ENCODE measurements at places on chromosomes 4 and X.

DNA sequence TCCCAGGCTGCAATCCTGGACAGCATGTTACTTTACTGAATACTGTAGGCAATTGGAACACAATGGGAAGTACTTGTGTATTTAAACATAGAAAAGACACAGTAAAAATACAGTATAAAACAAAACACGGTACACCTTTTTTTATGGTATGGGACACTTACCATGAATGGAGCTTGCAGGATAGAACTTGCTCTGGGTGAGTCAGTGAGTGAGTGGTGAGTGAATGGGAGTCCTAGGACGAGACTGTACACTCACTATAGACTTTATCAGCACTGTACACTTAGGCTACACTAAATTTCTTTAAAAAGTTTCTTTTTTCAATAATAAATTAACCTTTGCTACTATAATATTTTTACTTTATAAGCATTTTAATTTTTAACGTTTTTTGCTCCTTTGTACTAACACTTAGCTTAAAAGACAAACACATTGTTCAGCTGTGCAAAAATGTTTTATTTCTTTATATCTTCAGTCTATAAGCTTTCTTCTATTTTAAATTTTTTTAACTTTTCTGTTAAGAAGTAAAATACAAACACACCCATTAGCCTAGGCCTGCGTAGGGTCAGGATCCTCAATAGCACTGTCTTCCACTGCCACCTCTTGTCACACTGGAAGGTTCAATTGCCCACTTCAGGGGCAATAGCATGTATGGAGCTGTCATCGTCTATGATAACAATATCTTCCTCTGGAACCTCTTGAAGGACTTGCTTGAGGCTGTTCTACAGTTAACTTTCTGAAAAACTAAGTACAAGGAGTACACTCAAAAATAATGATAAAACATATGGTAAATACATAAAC, 293.5 kb upstream of the FSTL5 start:
- no peak for DNase-seq

DNA sequence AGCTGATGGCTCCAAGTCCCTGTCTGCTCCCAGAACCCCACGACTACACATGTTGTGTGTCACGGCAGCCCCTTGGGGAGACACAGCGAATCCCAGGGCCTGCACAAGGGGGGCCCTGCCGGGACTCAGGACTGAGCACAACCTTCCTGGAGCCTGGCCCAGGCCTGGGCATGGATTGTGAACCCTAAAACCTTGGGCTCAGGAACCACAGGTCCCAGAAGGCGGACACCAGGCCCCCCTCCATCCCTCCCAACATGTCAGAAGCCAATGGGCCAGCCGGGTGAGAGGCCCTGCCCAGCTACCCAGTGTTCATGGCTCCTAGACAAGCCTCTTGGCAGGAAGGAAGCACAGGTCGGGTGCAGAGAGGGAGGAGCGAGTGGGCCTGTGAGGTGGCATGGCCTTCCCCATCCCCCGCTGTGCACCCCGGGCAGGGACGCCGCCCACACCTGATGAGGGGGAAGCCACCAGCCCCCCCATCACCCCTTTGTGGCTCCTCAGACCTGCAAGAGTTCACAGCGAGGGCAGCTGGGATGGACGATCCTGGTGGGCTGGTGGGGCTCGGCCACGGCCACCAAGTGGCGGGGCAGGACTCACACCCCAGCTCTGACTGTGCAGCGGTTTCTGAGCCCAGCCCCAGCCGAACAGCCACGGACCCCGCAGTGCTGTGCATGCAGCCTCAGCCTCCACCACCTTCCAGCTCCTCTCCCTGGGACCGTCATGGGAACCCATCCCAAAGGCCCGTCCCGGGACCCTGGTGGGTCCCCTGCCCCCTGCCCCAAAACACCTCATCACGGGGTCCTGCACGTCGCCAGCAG, 3.7 kb downstream of the PDE6B start:
- DNase-seq: no peak

DNA sequence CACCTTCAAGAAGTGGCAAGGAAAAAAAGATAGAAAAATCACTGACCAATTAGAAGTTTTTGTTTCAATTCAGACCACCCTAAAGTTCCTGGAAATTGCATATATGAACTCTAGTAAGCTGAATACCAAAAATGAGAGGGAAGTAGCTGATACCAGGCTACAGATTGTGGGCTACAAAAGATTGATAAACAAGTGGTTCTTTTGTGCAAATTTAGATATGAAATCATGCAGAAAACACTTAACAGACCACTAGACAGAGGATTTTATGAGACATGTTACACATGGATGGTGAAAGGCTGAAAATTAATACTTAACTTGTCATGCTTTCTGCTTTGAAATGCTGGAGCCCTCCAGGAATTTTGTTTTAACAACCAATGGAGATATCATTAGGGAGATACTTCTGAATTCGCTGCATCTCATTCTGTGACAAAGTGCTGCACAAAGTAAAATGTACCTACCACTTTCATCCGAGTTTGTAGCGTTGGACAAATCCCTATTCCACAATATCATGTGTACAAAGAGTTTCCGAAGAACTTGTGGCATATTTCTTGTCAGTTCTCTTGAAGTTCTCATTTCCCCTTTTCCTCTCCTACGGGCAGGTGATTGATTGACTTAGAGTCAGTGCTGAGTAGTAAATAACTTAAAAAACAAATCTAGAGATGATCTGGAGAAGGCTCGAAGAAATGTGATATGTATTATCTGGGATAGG, 235.0 kb downstream of the PALLD start:
- no peak for DNase-seq

DNA sequence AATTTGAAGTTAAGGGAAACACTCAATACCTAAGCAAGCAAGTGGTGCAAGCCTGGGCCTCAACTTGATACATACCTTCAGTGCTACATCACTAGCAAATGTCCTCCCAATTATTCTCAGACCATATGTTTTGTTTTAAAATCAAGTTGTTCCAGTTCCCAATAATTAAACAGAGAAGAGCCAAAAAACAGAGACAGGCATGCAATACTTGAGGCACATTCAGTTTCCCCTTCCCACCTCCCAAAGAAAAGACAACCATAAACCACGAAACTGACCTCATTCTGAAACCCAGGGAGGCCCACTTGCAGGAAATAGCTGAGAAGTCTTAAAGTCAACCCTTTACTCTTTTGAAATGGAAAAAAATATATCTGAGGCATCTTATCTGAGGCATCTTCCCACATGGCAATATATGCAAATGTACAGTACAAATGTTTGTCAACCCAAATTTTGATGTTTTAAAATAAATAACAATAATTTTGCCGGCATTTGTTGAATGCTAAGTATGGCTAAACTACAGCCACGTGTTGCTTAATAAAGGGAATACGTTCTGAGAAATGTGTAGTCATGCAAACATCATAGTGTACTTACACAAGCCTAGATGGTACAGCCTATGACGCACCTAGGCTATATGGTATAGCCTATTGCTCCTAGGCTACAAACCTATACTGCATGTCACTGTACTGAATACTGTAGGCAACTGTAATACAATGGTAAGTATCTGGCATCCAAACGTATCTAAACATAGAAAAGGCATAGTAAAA, 147.5 kb downstream of the TSPAN5 start:
- DNase-seq: no peak

DNA sequence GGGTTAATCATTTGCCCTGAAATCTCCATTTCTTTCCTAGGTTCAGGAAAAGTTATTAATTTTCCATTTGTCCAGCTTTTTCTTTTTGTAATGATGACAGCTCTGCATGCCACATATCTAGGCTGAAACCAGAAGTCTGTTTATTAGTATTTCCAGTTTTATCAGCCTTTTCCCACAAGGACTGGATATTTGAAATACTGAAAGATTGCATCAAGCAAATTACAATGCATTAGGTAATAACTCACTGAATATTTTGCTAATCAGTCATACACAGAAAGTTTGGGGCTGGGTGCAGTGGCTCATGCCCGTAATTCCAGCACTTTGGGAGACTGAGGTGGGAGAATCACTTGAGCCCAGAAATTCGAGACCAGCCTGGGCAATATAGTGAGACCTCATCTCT, 21.5 kb downstream of the SLC9A7 start:
- DNase-seq: no peak

DNA sequence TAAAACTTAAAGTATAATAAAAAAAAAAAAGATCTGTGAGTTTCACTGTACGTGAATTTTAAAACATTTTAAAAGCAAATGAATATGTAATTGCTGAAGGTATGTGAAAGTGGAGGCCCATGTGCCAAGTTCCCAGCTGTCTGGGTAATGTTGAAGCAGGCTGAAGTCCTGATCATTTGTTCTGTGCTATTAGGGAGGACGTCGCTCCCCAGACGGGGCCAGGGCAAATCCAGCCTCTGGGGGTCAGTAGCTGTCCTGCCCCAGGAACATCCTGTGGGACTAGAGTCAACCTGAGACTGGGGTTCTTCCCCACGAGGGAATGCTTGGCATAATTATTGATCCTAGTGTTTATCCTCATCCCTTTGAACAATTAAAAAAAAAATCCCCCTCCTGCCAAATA, 48.8 kb downstream of the PDE5A start:
- no peak for DNase-seq
